ENCODE measurements at places on chromosomes 3 and 15. TPM values are rescaled to one million over a fixed set of nuclear protein-coding genes. Genes with fewer than 3 reads are reported as not detected.

ATP6V1A gene
- 86.9 TPM for total RNA-seq

BTD gene
- total RNA-seq = 23.3 TPM

AP3B2 gene
- not detected for total RNA-seq

GOLGA8R gene
- not detected for total RNA-seq

TTC21A gene
- total RNA-seq = 2.2 TPM

GOLGA6A gene
- not detected for total RNA-seq

TIPIN gene
- 11.7 TPM for total RNA-seq

RHO gene
- total RNA-seq = not detected

ATXN7 gene
- 8.1 TPM for total RNA-seq

SLC28A1 gene
- not detected for total RNA-seq

SERPINI2 gene
- not detected for total RNA-seq

TFDP2 gene
- 86.2 TPM for total RNA-seq

B3GALNT1 gene
- total RNA-seq = 32.4 TPM

DISP2 gene
- total RNA-seq = 0.13 TPM

ESYT3 gene
- total RNA-seq = 0.05 TPM

CCR5 gene
- total RNA-seq = not detected

ROPN1 gene
- not detected for total RNA-seq

GRK7 gene
- total RNA-seq = not detected

MED12L gene
- total RNA-seq = 0.07 TPM

PFKFB4 gene
- 2.5 TPM for total RNA-seq

BCHE gene
- 1.2 TPM for total RNA-seq

GTPBP8 gene
- 22.7 TPM for total RNA-seq

MYRIP gene
- total RNA-seq = 4.9 TPM

MLF1 gene
- 10.1 TPM for total RNA-seq

EOMES gene
- not detected for total RNA-seq

ZPLD1 gene
- not detected for total RNA-seq

TMIE gene
- total RNA-seq = not detected

SETD2 gene
- total RNA-seq = 17.8 TPM

CLDN18 gene
- total RNA-seq = not detected

CHSY1 gene
- total RNA-seq = 26.8 TPM

RYR3 gene
- not detected for total RNA-seq

GPR149 gene
- total RNA-seq = not detected

PRRT3 gene
- total RNA-seq = 1.5 TPM

FBXO22 gene
- 55.1 TPM for total RNA-seq

CTXN2 gene
- not detected for total RNA-seq

NR1I2 gene
- 0.05 TPM for total RNA-seq

GP9 gene
- 0.53 TPM for total RNA-seq

CIP2A gene
- 29.7 TPM for total RNA-seq

CSPG4 gene
- total RNA-seq = under 0.01 TPM

UACA gene
- 71.3 TPM for total RNA-seq

PLCL2 gene
- total RNA-seq = 8.9 TPM

GUCA1C gene
- not detected for total RNA-seq

TFRC gene
- 126 TPM for total RNA-seq

TP53BP1 gene
- total RNA-seq = 24.3 TPM

SLC12A1 gene
- total RNA-seq = not detected

STAB1 gene
- total RNA-seq = 149 TPM

PKM gene
- 1,384 TPM for total RNA-seq

WDR93 gene
- total RNA-seq = not detected

ZNF660 gene
- 0.49 TPM for total RNA-seq

KLHL40 gene
- total RNA-seq = not detected

RBM5 gene
- 68.9 TPM for total RNA-seq

MYLK gene
- 92.5 TPM for total RNA-seq

ABHD17C gene
- total RNA-seq = 4.6 TPM

GOLGA8F gene
- not detected for total RNA-seq

VPS18 gene
- 52.1 TPM for total RNA-seq

All from mammary microvascular endothelial cell (primary cell).